ENCODE measurements at places on chromosomes 5 and 9.
A peak's percentile ranks its signal among the peaks of the same experiment; 100 is the strongest.

DNA sequence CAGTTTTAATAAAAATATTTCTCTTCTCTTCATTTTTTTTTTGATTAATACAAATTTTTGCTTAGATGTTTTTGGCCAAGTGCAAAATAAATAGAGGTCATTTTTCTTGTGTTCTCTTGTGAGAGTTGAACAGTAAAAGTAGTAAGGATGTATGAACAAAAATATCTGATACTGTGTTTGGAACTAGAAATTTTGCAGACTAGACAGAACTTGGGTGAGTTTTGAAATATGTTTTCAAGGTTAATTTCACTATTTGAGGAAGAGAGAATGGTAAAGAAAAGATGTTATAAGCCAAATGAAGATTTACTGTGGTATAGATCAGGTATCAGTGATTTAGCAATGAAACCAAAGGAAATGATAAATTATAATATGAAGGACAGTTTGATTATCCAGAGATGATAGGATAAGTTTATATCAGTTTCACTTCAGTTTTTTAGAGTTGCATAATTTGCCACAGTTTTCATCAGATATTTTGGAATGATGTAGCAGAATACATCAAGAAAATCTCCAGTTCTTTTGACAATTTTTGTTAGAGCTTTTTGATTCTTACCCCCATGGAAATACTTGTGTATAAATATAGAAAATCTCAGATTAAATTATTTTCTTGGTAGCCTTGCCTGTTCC is 147.9 kb upstream of the VCAN start:
- no peak for DNase-seq

DNA sequence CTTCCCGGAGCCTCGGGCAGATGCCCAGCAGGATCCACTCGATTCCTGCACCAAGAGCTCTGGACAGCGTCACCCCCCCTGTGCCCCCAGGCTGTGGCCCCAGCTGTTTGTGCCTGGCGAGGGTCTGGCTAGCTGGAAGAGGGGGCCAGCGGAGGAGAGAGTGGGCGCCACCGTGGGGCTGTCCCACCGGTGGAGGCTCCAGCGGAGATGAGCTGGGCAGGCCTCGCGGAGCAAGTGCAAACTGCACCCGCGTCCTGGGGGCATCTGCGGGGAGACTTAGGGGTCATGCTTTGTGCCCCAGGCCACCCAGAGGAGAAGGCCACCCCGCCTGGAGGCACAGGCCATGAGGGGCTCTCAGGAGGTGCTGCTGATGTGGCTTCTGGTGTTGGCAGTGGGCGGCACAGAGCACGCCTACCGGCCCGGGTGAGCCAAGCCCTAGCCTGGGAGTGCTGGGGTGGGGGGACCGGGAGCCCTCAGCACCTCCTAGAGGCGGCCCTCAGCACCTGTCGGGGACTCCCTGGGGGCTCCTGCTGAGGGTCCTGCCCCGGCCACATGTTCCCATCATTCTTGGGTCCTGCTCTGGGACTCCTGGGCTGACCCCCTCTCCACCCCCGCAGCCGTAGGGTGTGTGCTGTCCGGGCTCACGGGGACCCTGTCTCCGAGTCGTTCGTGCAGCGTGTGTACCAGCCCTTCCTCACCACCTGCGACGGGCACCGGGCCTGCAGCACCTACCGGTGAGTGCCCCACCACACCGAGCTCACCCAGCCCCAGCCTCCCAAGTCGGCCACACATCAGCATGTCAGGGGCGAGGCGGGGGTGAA is 5.4 kb downstream of the EGFL7 start:
- DNase-seq: no peak

GRCh38 chr9:137295238-137295811 is 6.7 kb downstream of the NRARP start:
- DNase-seq: no peak

DNA sequence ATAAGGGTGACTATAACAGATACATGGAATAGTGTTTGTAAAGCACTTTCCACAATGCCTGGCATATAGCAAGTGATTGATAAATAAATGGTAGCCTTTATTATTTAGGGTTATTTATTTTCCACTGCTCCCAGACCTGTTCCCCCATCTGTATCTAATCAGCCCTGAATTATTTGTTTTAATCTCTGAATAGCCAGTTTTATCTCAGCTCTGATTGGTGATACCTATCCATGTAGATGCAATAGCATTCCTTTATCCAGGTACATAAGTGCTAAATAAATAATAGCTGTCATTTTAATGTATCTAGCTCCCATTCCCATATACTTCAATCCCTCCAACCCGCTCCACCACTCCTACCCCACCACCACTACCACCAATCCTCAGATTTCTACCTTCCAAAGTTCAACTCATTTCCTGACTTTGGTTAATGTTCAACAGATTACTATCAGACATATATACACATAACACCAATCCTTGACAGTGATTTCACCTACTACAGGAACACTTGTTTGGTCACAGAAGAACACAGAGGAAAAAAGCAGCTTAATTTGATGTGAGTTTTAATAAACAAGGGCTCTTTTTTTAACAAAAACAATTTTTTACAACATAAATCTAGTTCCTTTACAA is 14.0 kb downstream of the PRKAA1 start:
- DNase-seq: no peak

GRCh38 chr5:42807722-42808447 is 3.8 kb downstream of the SELENOP start:
- DNase-seq: no peak

DNA sequence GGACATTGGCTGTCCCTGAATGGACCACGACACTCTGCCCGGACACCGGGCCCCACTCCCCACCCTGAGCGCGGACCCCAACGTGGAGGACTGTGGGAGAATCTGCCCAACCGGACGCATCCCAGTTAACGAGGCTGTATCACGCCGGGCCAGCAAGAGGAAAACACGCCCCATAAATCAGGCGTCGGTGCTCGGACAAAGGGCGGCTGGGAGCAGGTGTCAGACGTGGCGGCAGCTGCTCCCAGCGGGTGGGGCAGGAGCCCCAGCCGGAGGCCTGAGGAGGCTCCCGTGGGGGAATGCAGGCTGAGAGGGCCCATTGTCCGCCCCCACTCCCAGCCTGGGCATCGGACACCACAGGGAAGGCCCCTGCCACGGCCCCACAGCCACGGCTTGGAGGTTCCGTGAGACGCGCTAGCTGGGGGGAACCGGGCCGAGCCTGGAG is 19.2 kb downstream of the NOTCH1 start:
- DNase-seq: no peak

- no peak for DNase-seq
Observed at GRCh38 chr9:131227112-131227958, 49.0 kb downstream of the FAM78A start.

DNA sequence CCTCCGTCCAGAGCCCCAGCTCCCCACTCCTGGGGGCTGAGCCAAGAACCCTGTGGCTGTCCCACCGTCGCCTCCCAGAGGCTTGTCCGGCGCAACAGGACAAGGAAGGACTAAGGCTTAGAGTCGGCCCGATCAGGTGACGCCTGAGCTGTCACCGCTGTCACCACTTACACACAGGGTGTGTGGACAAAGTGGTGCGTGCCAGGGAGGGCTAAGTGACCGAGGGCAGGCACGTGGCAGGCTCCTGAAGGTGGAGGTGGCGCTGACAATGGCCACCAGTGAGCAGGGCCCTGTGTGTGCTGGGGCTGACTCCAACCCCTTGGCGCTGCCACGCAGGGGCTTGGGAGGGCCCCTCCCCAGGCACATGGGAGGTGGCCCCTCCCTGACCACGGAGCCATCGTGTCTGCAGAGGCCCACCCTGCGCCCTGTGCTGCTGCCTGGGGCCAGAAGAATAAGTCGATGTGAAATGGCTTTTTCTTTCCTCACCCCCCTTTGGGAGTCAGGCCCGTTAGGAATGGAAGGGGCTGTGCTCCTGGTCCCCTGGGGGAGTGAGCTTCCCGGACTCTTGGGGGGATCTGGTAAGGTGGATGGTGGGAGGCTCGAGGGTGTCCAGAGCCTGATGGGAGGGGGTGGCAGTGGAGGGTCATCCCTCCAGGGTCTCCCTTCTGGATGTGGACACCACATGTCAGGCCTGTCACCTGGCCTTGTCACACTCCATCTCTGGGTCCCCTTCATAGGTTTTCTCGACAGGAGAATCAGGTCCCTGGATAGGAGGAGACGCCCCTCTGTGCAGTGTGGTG is 2.6 kb upstream of the GPSM1 start:
- no peak for DNase-seq

- no peak for DNase-seq
Observed at GRCh38 chr5:163594951-163595350, 89.5 kb downstream of the MAT2B start.

DNA sequence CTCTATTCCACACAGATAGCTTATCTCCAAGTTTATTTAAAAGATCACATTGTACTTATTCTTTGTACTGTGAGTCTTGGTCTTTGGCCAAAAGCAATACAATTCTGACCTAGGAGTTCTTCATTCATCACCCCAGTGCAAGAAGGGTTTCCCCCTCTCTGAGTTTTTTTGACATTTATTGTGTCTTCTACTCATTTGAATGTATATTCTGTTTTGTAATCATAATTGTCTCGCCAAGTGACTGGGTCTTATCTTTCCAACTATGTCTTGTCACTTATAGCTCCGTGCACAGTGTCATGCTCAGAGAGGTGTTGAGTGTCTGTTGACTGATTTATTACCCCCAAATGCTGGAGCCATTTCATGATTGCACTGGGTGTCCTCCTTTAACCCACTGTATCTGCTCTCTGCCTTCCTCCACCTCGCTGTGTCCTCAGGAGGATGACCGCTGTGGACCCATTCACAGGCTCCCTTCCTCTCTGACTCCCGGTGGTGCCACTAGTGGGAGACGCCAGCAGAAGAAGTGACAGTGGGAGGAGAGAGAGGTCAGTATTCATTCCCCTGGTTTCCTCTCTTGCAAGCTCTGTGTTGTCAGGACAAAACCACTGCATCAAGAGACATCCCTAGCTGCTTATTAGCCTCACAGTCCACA is 11.2 kb upstream of the TRIO start:
- no peak for DNase-seq

- no peak for DNase-seq
Observed at GRCh38 chr5:93330506-93330905, 250.5 kb downstream of the NR2F1-AS1 start.

- DNase-seq: no peak
Observed at GRCh38 chr9:127417131-127418036, 6.8 kb upstream of the ZNF79 start.

DNA sequence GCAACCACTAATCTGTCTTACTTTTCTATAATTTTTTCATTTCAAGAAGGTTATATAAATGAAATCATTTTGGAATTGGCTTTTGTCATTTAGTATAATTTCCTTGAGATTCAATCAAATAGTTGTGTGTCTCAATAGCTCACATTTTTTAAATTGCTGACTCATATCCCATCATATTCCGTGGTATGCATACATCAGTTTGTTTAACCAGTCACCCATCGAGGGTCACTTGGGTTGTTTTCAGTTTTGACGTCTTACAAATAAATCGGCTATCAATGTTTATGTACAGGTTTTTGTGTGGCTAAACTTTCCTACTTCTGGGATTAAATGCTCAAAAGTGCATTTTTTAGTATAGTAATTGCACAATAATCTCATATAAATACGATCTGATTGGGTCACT is 185.5 kb downstream of the TAF11L14 start:
- no peak for DNase-seq

- no peak for DNase-seq
Observed at GRCh38 chr9:114484215-114484853, 20.9 kb downstream of the WHRN start.

DNA sequence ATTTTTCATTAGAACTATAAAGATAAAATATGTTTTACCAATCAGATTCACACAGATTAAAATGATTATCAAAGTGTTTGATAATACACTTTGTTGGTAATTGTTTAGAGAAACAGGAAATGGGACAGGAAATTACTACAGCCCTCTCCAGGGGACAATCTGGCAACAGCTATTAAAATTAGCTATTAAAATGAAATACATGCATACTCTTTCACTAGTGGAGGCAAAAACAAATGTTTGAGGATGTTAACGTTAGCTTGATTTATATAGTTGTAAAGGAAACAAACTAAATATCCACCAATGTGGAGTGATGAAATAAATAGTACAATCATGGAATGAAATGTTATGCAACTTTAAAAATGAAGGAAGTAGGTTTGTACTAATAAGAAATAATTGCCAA is 53.7 kb downstream of the TARS1 start:
- no peak for DNase-seq

- peak; percentile 22 for DNase-seq
Observed at GRCh38 chr5:68287976-68288706, 72.6 kb downstream of the PIK3R1 start.

GRCh38 chr5:148414833-148415232 is 31.1 kb downstream of the FBXO38 start:
- no peak for DNase-seq

DNA sequence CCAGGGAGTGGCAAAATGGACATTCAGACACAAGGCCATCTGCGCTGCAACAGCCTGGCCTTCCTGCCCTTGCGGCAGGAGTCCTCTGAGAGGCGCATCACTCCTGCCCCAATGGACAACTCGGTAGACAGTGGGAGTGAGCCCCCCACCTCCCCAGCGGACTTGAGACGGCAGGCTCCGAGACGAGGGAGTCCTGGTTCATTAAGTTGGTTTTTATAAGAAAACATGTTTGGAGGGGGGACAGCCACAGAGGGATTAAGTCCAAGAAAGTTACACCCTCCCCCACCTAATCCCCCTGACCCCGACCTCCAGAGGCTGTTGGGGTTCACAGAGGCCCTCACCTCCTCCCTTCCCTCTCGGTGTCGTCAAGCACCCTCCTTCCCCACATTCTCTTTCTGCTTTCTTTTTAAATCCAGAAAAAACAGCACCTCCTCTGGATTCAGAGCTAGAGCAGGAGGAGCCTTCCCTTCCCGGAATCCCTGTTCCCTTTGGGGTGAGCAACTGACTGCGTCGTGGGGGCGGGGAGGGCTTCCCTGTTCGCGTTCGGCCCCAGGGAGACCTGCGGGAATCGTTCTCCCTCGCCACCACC is 1.8 kb upstream of the EGR1 start:
- no peak for DNase-seq

DNA sequence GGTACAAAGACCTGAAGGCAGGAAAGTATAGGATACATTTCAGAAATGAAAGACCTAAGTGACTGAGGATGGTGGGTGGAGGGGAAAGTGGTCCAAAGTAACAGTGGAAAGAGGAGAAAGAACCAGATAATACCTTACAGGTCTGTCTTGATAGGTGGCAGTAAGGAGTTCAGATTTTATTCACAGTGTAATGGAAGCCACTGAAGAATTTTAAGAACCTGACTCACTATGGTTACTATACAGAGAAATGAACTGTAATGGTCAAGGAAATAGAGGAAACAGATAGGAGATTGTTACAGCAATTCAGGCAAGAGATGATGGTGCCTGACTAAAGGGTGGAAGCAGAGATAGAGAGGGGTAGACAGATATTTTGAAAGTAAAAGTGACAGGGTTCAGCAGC is 46.5 kb downstream of the EPB41L4A start:
- DNase-seq: no peak

DNA sequence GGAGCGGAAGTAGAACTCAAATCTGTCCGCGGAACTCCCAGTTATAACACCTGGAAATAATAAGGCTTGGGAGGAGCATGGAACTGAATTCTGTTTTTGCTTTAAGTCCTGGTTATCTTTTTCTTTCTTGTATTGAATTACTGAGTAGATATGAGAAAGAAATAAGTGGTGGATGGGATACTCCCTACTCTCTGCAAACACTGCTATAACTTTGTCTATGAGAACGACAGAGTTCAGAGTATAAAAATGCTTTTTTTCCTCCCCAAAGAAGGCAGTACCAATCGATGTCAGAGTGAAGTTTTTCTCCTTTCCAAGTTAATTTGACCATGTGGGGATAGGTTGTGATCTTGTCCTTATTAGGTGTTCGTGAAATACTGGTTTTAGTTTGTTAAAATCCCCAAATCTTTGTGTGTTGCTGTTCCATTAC is 1.2 kb downstream of the RIC1 start:
- DNase-seq: no peak
